Nucleus accumbens (tissue), 56 donors: ENCODE measurements at places on chromosomes 2 and 18.
A peak's percentile ranks its signal among the peaks of the same experiment; 100 is the strongest.

GRCh38 chr2:104897515-104898184 is 43.7 kb downstream of the POU3F3 start:
- DNase-seq = no peak

DNA sequence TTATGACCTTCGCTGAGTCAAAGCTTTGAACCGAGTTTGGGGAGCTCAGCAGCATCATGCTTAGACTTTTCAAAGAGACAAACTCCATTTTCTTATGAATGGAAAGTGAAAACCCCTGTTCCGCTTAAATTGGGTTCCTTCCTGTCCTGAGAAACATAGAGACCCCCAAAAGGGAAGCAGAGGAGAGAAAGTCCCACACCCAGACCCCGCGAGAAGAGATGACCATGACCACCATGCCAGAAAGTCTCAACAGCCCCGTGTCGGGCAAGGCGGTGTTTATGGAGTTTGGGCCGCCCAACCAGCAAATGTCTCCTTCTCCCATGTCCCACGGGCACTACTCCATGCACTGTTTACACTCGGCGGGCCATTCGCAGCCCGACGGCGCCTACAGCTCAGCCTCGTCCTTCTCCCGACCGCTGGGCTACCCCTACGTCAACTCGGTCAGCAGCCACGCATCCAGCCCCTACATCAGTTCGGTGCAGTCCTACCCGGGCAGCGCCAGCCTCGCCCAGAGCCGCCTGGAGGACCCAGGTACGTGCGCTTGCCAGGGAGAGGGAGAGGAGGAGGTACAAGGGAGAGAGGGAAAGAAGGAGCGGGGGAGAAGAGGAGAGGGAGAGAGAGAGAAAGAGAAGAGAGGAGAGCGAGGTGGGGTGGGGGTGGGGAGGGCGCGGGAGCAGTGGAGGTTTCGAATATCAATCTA is at the start of gene DLX1:
Gene DLX1 (plus strand): TSS at position 48 of the 700 bp plus-strand sequence. CDS start 171 bp downstream, at position 219.
- DNase-seq = no peak

DNA sequence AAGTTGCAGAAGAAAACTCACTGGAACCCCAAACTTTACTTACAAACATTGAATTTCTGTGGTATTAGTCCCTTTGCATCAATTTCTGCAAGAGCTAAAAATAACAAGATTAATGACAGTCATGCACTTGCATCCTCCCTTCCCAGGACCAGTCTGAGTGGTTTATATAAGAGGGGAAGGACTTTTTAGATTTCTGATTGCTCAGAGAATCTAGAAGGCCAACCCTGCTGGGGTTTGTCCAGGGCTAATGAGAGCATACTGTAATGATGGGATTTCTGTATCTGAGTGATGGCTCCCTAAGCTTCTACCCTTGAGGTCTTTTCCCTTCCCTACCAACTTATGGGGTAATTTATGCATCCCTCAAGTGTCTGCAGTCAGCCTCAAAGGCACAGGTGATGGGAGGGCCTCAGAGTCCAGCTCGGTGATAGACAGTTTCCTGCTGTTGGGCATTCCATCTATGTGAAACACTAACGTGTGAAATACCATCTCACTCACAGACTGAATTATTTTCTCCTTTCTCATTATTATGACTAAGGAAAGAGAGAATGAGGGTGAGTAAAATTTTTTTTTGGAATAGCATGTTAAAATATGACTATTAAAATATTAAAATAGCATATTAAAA is 556.3 kb downstream of the RIT2 start:
- no peak for DNase-seq

- DNase-seq = no peak
Observed at GRCh38 chr18:74996055-74996454, 212.9 kb downstream of the PTGR3 start.

DNA sequence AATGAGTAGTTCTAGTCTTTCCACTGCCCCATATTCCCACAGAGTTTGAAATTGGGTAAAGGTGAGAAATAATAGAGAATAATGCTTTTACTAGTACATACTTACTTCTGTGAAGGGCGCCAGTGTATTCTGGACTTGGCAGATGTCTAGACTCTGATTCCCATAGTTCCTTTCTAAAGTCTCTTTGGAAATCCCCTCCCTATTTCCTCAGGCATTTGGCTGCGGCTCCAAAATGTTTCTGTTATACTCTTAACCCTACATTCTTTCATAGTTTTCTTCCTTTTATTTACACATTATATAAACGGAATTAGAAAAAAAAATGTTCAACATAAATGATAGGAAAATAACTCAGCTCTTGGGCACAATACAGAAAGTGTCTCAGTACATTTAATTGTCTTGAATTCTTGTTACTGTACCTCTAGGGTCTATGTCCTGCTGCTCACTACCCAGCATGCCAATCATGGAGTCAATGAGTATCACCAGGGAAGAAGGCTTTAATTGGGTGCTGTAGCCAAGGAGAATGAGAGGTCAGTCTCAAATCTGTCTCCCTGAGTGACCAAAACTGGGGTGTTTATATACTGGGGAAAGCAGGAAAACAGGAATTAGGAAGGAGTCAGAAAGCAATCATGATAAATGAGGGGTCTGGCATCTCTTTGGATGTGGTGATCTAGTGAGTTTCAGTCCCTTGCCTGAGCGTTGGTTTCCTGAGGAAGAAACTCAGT is 147.8 kb upstream of the MMADHC start:
- no peak for DNase-seq

GRCh38 chr2:42810971-42811811 is 18.8 kb upstream of the HAAO start:
- peak; percentile 64 for DNase-seq

DNA sequence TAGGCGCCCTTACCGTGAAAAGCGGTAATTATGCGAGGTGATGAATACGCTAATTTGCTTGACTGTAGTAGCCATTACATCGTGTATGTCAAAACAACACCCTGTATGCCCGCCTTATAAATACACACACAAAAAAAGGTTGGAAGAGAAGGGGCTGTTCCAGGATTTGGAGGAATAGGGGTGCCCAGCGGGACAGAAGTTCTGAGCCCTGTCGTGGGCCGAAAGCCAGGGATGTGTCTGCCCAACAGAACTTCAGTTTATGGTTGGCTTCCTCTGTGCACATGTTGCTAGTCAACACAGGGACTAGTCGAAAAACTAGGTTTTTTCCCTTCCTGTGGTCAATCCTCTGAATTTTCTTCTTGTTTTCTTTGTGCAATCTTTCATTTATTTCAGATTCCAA is 182.5 kb downstream of the ACKR3 start:
- DNase-seq = no peak

- DNase-seq = no peak
Observed at GRCh38 chr2:45930396-45930792, 278.9 kb downstream of the PRKCE start.

DNA sequence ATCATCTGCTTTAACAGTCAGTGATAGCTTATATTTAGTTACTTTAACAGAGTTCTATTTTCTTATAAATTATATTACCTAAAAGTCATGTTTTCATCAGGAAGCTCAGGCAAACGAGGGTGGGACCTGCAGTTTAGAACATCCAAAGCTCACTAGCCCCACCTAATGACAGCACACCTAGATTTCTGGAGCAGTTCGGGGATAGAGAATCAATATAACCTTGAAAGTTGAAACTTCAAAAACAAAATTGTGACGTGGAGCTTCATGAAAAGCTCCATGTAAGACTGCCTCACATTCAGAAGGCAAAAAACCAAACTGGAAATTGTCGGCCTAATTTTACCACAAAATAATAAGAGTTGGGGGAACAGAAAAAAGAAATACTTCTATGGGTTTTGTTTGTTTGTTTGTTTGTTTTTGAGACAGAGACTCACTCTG is 185.9 kb upstream of the CCDC150 start:
- no peak for DNase-seq

- DNase-seq = no peak
Observed at GRCh38 chr18:37471637-37472036, 94.0 kb downstream of the CELF4 start.

DNA sequence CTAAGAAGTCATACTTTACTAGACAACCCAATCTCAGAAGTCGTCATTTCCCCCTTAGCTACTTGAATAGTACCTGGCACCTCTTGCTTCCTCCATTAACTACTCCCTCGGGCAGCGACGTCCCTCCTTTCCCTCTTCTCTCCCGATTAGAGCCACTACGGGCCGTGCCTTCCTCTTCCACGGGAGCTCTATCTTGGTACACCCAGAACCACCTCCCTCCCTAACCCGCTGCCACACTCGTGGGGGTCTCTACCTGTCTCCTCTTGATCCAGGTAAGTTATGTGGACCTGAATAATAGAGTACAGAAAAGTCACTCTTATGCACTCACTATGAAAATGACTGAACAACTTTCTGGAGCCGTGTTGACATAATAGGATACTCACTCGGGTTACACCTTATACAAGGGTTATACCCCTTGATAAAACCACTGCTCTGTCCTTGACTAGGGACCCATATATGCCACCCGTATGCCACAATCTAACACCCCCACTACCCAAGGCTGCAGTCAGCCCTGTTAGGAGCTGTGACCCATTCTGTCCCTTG is 595 bp upstream of the HDHD2 start:
- DNase-seq = no peak

DNA sequence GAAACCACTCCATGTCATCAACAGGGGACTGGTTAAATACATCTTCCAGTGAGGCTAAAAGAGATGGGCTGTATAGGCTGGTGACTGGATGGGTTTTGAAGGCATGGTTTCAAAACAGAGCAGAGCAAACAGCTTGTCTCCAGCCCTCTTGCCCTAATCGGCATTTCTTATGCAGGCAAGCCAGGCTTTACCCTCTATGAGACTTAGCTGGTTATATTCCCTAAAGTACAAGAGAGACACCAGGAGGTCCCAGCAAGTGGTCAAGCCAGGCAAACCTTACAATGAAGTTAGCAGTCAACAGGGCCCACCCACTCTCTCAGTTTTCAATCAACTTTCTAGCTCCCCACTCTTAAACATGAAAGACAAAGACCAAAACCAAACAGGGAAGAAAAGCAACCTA is 19.0 kb downstream of the OSBPL1A start:
- no peak for DNase-seq

GRCh38 chr2:28687640-28688385 is 63.8 kb upstream of the PPP1CB start:
- DNase-seq = no peak

DNA sequence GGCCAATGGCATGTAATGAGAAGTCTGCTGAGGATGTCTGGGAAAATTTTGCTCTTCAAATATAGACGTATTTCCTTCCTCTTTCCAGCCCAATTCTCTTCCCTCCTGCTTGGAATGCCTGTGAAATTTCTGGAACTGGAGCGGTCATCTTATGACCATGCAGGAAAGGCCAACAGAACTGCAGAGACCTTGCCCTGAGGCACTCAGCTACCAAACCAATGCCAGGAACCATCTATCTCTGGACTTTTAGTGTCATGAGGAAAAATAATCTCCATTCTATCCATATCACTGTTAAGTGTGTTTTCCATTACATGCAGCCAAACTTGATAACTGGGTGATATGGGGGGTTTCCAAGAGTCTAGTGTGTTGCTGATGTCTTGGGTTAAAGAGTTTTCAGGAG is 363.7 kb downstream of the SLC4A3 start:
- no peak for DNase-seq

DNA sequence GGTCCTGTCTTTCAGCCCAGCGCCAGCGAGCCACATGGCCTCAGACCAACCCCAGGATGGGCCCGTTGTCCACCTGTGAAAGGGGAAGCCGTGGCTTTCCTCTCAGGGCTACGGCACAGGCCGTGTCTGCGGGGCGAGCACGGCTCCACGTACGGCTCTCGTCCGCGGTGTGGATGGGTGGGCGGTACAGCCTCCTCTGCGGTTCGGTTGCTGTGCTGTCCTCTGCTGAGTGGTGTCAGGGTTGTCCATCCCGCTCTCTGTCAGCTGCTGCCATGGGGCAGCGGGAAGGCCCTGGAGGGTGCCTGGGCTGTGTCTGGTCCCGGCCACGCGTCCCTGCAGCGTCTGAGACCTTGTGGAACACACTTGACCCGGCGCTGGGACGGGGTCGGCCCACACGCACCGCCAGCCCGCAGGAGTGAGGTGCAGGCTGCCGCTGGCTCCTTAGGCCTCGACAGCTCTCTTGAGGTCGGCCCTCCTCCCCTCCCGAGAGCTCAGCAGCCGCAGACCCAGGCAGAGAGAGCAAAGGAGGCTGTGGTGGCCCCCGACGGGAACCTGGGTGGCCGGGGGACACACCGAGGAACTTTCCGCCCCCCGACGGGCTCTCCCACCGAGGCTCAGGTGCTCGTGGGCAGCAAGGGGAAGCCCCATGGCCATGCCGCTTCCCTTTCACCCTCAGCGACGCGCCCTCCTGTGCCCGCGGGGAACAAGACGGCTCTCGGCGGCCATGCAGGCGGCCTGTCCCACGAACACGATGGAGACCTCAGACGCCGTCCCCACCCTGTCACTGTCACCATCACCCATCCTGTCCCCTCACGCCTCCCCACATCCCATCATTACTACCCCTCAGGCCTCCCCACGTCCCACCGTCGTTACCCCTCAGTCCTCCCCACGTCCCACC is 128.7 kb downstream of the NFATC1 start:
- DNase-seq = no peak

DNA sequence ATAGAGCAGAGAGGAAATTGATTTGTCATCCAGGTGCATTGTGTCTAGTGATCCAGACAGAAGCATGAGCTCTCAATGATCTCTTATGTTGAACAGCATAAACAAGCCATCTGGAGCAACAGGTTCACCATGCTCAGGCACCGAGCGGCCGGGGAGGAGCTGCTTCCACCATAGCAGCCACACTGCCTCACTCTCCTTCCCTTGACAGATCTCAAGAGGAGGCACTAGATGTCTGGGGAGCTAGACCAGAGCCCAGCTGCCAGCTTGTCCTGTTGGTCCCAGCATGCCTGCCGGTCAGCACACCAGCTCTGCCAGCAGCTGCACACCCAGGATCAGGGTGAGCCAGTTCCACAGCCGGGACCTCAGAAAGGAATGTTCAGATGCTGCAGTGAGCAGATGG is 17.5 kb upstream of the LONRF2 start:
- no peak for DNase-seq

GRCh38 chr2:223368481-223368880 is 233.7 kb downstream of the SCG2 start:
- no peak for DNase-seq
